NCI-H2029 treated with DMSO at 0.1 percent for 48 hours (cell line): ENCODE measurements at places on chromosomes 3 and 15.

DNA sequence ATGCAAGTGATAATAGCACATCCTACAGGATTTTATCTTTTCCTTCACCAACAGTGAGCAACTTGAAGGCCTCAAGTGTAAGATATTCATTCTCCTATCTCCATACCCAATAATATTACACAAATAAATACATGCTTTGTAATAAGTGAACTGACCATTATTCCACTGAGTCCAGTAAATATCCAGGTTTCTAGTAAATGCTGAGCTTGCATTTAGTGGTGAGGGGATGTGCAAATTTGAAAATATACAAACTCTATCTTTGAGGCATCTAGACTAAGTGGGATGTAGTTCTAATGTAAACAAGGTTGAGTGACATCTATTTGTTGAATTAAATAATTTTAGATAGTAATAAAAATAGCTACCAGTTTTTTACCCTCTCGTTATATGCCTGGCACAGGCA lies 587.6 kb upstream of the IL12A start:
- DNase-seq = no peak

DNA sequence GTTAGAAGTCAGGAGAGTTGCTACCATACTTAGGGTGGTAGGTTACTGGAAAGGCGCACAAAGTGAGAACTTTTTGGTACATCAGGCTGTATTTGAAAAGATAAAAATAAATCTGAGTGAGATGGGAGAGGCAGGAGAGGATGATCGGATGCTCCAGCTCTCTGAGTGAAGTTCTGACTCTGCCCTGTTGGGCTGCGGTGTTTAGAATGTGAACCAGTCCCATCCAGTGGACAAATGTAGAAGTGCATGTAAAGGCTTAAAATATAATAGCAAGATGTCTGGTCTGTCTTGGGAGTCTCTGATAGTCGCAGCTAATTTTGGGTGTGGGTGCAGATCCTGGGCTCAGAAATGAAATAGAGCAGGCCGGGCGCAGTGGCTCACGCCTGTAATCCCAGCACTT lies 30.4 kb downstream of the ACKR2 start:
- DNase-seq = peak; percentile 31

DNA sequence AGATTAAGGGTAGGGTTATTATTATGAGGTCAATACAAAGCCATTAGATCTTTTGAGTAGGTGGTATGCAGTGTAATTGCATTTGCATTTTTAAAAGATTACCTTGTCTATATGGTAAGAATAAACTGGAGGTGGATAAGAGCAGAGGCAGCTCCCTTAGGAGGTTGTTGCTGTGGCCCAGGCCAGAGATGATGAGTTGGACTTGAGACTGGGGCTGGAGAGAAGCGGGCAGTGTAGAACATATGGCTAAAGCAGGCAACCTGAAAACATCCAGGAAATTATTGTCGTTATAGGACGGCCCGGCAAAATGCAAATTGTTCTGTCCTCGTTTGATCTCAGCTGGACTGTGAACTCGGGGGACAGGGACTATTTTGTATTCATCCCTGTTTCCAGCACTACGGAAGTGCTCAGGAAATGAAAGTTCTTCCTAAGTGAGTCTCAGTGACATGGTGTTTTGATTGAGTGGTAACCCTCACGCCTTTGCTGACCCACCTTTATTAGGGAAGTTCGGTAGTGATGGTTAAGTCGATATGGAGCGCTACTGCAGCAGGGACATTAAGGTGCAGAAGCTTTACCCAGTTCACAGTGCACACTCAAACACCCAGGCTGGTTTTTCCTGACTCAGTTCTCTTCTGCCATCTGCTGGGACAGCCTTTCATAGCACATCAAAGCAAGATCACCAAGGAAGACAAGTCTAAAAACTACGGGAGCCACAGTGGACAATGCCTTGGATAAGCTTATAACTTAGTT lies 27.2 kb upstream of the VPS33B start:
- DNase-seq = no peak

DNA sequence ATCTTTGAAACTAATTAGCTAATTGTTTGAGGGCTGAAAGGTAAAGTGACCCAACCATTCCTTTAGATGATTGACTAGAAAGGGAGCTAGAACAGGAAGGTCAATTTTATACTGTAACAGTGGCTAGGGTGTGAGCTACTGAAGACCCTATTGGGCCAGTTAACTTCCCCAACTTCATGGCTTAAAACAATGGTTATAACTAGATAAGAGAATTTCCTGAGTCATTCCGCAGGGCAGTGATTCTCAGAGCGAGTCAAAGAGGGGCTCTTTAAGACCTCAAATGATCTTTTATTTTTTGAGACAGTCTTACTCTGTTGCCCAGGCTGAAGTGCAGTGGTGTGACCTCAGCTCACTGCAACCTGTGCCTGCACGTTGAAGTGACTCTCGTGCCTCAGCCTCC lies 33.7 kb upstream of the TTBK2 start:
- no peak for DNase-seq

- DNase-seq = no peak
Measured at GRCh38 chr3:129487183-129487867, 41.1 kb upstream of the RHO start.

DNA sequence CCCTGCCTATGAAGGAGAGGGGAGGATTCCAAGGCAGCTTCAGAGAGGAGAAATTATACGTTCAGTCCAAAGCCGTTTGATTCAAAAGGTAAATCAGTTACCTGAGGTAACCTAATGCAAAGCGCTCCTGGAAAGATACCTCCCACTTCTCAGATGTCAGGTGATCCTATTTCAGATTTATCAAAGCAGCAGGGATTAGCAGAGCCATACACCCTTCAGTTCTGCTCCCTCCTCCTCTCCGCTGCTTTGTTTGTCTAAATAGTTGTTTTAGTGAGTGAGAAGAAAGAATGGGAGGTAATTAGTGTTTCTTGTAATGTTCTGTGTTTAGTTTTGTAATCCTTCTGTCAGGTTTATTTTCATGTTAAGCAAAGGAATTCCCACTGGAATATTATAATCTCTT lies 81.1 kb downstream of the SOX14 start:
- DNase-seq = no peak

GRCh38 chr3:13461169-13462124 lies 18.7 kb upstream of the HDAC11 start:
- no peak for DNase-seq

- DNase-seq = no peak
Measured at GRCh38 chr15:29390051-29390450, 120.4 kb upstream of the NSMCE3 start.

DNA sequence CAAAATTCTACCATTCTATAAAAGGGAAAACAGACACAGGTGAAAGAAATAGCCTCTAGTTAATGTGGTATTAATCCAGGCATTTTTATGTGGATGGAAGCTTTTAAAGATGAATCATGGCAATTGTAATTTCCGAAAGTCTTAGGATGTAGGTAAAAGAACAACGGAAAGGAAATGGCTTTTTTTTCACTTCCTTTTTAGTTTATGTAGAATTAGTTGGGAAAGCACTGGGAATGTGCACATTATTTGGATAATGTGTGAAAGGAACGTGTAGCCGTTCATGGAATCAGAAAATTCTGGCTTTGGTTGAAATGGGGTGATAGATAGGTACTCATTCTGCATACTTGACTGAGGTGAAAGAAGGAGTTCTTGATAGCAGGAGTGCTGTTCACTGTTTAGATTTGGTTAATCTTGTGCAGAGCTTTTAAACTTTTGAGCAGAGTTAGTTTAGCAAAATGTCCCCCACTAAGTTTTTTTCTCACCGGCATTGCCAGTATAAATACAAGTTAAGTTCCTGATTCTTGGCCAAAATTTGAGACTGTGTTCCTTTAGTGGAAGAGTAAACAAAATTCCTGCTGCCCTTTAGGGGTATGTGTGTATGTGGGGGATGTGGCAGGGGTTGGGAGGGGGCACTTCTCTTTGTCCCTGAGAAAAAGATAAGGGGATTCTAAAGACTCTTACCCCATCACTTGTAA lies 20.2 kb upstream of the UTS2B start:
- no peak for DNase-seq

DNA sequence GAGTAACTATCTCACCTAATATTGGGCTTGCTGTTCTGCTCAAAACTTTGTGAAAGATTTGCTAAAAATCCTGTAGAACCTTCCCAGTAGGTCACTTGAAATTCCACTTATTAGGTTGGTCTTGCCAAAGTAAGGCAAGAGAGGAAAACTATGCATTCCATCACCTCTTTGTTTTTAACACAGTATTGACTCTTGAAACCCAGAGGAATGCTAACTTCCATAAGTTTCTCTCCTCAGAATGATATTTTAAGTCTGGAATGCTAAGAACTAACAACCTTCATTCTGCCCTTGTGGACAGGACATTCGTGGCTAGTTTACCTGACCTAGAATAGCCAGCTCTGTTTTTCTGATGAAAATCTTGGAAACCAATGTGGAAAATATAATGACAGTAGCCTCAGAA lies 154.5 kb downstream of the TMCO5A start:
- DNase-seq = no peak

DNA sequence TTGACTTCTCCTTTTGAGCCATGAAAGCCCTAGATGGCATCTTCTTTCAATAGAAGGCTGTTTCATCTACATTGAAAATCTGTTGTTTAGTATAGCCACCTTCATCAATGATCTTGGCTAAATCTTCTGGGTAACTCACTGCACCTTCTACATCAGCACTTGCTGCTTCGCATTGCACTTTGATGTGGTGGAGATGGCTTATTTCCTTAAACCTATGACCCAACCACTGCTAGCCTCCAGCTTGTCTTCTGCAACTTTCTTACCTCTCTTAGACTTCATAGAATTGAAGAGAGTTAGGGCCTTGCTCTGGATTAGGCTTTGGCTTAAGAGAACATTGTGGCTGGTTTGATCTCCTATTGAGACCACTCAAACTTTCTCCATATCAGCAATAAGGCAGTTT lies 189.8 kb downstream of the PLCL2 start:
- DNase-seq = no peak

DNA sequence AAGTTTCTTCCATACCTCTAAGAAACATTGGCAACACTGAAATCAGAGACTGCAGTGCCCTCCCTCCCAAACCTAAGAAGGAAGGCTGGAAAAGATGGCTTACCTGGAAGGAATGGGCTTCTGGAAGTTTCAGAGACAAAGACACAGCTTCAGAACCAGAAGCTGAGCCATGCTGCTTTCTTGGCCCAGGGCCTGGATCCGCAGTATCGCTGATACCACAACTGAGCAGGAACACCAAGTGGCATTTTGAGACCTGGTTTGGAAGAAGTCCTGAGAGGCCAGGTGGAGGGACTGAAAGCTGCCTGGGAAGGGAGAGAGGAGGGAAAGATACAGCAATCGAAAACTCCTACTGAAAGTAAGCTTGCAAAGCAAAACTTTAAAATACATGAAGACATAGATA lies 19.8 kb downstream of the GPR160 start:
- no peak for DNase-seq

GRCh38 chr15:35289024-35289617 lies 204.0 kb upstream of the NANOGP8 start:
- DNase-seq = no peak

- no peak for DNase-seq
Measured at GRCh38 chr15:80689294-80689693, 5.8 kb upstream of the ABHD17C start.

- no peak for DNase-seq
Measured at GRCh38 chr3:141876891-141877621, 613 bp downstream of the ATP1B3 start.

DNA sequence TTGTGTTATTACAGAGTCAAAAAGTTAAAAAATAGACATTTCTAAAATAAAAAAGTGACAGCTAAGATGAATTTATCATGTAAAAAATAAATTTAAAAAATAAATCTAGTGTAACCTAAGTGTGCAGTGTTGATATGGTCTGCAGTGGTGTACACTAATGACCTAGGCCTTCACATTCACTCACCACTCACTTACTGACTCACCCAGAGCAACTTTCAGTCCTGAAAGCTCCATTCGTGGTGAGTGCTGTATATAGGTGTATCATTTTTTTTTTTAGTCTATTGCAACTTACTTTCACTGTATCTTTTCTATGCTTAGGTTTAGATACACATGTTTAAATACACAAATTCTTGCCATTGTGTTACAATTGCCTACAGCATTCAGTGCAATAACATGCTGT lies 459.4 kb upstream of the ROBO1 start:
- no peak for DNase-seq

DNA sequence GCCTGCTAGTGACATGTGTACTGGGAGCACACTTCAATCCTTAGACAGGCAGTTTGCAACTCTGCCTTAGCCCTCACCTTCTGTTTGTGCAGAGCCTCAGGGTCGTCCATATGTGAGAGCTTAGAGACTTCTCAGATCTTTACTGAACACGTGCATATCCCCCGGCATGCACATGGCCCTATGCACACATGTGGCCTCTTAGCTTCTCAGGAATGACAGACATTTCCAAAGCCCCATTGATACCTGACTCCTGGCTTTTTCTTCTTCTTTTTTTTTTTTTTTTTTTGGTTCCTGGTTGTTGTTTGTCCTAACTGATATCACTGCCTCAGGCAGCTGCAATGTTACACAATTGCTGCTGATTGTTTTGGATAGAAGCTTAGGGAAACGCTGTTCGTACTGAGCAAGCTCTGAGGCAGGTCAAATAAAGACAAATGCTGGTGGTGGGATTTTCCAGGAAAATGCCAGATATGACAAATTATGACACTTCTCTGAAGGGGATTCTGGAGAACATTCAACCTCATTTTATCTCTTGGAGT lies 107.2 kb upstream of the RGMA start:
- peak; percentile 0 for DNase-seq

DNA sequence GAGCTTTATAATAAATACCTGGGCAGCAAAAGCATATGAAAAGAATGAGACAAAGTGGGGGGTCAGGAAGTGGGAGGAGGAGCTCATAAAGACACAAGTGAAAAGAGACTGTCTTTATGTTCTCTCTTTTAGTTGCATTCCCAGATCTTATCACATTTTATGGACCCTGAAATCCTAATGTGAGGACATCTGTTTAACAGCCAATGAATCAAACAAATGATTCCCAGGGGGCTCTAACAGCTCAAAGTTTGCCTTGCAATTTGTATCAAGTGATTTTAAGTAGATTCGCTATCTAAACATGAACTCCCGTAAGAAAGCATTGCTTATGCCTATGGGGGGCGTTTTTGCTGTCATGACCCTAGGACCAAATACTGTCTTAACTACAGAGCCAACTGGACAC lies 332.3 kb upstream of the CNTN4 start:
- DNase-seq = no peak

DNA sequence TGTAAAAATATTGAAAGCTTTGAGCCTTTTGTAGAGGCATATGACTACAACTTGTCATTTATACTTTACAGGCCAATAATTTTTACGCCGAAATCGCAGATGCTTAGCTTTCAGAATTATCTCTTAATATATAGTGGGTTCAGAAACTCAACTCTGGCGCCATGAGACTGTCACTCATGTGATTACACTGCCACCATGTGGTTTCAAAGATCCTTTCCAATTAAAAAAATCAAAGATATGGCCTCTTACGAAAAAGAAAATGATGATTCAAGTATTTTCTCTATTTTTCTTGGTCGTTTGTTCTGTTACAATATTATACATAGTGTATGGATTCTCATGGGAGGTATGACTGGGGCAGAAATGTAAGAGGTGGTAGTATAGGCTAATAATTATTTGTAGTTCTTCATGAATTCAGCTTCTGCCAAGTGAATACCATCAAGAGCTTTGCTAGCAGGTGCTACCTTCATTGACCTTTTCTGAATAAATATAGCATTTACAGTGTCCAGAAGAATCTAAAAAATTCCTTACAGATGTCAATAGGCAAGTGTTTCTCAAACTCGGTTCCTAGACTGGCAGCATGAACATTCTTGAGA lies 751.7 kb upstream of the GOLIM4 start:
- peak; percentile 17 for DNase-seq

- DNase-seq = no peak
Measured at GRCh38 chr15:31247404-31247803, 79.2 kb upstream of the KLF13 start.
